ENCODE measurements at places on chromosomes 5 and 9.
A peak's percentile ranks its signal among the peaks of the same experiment; 100 is the strongest.

- no peak for DNase-seq
Observed at GRCh38 chr5:78661044-78661443, 12.5 kb upstream of the LHFPL2 start.

DNA sequence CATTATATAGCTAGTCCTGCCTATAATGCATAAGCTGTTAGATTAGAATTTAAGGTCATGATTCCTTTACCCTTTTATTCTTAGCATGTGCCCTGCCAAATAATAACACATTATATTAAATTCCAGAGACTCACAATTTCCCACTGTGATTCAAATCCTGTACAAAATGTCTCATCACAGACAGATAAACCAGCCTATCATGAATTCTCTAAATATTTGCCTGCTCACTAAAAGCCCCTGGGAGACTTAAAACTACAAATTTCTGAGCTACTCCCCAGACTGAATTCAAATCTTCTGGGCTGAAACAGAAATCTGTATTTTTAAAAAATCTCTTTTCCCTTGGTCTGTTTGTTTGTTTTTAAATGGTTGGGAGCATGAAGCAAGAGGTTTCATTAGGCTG lies 32.7 kb downstream of the GAPT start:
- DNase-seq, result no peak

GRCh38 chr5:147504011-147504410 lies 5.9 kb downstream of the DPYSL3 start:
- no peak for DNase-seq

GRCh38 chr9:35029852-35030251 lies 40.3 kb downstream of the DNAJB5 start:
- no peak for DNase-seq

DNA sequence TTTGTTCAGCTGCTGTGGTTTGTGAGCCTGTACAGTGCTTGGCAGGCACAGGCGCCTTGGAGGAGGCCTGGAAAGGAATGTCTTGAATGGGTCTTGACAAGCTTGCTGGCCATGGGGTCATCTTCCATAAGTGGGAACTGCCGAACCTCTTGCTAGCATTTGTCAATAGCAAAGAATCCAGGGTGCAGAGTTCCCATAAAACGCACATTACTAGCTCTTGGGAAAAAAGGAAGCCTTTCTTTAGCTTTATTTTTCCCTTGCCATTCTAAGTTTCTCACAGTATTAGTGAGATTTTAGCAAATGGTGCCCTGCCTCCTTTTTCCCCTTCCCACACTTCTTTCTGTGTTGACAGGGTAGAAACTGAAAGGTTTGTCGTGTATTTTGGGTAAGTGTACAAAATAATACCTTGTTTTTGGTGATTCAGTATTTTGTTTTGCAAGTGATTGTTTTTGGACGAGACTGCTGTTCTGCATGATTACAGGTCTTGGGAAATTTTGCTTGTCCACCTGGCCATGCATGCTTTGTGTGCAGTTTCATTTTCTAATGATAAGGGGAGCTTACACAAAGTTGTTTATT lies 82.0 kb downstream of the ADGRV1 start:
- no peak for DNase-seq

DNA sequence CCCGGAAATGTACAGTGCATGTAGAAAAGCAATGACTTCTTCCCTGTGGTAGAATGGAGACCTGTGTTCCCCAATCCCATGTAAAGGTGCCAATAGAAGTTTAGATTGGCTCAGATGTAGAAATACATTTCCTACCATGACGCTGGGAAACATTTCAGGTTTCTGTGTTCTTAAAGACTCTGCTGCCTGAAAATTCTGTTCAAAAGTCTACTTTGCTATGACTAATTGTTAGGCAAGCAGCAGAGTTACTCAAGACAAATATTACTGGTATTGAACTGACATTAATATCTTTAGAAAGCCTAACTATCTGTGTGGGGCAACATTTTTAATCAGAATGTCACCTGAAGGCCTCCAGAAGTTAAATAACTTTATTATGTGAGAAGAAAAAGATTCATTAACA lies 75.5 kb upstream of the ELL2 start:
- no peak for DNase-seq

GRCh38 chr5:149811453-149811852 lies 81.3 kb downstream of the PPARGC1B start:
- DNase-seq, result no peak

DNA sequence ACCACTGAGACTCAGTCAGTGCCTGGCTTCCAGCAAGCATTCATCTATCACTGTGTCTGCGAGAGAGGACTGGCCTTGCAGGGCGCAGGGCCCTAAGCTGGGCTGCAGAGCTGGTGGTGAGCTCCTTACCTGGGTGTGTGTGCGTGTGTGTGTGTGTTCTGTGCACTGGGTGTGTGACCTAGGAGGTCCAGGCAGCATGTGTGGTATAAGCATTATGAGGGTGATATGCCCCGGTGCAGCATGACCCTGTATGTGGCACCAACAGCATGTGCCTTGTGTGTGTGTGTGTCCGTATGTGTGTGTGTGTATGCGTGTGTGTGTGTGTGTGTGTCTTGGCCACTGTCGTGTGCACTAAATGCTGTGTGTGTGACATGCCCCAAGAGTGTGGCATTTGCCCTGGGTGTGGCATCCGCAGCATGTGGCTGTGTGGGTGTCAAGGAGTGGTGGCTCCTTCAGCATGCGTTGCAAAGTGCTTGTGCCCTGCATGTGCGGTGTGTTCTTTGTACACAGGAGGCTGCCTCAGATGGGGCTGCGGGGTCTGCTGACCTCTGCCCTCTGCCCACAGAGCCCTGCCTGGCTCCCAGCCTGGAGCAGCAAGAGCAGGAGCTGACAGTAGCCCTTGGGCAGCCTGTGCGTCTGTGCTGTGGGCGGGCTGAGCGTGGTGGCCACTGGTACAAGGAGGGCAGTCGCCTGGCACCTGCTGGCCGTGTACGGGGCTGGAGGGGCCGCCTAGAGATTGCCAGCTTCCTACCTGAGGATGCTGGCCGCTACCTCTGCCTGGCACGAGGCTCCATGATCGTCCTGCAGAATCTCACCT lies 3.3 kb downstream of the FGFR4 start:
- DNase-seq, result no peak

- peak; percentile 62 for DNase-seq
Observed at GRCh38 chr5:135832941-135833920, 1.2 kb upstream of the SLC25A48 start.

GRCh38 chr9:24073007-24073592 lies 247.1 kb upstream of the ELAVL2 start:
- DNase-seq, result no peak

DNA sequence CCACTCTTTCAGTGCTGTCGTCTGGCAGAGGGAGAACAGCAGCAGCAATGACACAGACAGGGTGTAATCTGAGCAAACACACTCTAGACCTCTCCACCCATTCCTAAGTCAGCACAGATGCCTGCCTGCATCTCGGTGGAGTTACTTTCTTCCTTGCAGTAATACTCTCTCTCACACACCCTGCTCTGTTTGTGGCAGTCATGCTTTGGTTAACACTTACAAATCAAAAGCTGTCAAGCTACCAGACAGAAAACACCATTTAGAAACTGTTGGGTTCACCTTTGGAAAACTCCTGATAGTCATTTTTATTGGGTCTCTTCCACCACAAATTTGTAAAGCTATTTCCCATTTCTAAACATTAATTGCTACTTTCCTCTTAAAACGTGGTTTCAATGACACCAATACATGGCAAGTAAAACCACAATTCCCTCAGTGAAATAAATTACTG lies 27.3 kb downstream of the LHFPL2 start:
- no peak for DNase-seq

DNA sequence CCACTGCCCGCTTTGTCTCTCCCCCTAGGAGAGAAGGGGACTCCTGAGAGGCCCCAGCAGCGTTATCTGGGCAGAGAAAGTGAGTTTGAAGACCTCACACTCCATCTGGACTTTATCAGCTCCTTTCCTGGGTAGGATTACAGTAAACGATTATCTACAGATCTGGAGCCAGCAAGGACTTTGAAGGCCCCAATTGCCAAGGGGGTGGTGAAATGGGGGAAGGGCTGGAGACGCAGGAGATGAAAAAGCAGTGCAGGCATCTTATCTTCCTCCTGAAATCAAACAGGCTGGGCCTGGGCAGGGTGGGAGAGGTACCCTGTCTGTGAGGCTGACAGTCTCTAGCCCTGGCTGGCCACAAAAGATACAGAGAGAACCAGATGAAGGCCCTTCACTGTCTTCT lies 105.8 kb upstream of the MSX2 start:
- DNase-seq, result no peak

DNA sequence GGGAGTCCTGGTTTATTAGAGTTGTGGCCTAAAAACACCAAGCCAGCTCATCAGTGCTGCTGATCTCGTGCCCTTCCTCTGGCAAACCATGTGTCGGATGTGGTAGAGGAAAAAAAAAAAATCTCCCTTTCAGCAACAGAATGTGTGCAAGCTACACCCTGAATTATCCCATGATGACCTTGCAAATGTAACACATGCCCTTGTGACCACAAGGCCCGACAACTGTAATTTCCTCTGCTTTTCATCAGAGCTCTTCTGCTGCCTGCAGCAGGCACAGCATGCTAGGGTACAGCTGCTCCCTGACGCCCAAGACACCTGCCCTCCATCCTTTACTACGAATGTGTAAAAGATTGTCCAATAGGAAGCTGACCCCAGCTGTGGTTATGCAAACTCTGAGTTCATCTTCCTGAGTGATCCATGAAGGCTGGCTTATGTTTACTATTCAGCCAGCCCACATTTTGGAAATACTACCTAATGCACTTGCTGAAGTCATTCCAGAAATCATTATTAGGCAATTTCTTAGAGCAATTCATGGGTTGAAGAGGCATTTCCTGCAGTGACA lies 14.6 kb upstream of the BNC2 start:
- no peak for DNase-seq

DNA sequence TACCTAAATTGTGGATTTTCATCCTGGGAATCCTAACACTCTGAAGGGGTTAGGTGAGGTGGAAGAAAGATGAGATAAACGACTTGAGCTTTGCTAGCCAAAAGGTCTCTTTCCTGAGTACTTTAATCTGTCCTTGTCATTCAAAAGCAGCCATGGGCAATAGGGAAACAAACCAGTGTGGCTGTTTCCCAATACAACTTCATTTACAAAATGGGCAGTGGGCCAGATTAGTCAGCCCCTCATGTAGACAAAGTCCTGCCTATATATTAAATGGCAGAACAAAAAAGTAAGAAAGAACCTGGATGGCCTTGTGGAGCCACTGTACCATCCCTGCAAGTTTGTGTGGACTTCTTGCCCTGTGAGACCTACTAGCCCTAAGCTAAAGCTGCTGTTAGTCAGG lies 51.0 kb upstream of the NFIL3 start:
- no peak for DNase-seq

- DNase-seq, result no peak
Observed at GRCh38 chr5:142800776-142801494, 30.8 kb downstream of the ARHGAP26 start.

All from RWPE2 (cell line).